ENCODE measurements at places on chromosomes 2 and 18. TPM values are rescaled to one million over a fixed set of nuclear protein-coding genes. Genes with fewer than 3 reads are reported as not detected.

DNA sequence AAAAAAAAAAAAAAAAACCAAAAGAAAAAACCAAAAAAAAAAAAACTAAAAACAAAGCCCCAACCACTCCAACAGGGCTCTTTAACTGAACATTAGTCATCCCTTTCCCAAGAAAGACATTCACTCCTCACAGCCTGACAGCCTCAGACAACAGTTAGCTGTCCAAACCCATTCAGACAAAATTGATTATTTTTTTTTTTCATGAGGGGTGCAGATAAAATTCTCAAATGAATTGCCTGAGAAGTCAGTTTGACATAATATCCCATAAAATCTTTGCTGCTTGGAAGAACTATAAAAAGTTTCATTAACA is 206.1 kb upstream of the REV1 start:
- H3K4me1 ChIP-seq, result peaks cover under 1% of the 10 kb centered on the region
- no peak overlapping the region for H3K27ac ChIP-seq
- no peak overlapping the region for H3K4me3 ChIP-seq

DNA sequence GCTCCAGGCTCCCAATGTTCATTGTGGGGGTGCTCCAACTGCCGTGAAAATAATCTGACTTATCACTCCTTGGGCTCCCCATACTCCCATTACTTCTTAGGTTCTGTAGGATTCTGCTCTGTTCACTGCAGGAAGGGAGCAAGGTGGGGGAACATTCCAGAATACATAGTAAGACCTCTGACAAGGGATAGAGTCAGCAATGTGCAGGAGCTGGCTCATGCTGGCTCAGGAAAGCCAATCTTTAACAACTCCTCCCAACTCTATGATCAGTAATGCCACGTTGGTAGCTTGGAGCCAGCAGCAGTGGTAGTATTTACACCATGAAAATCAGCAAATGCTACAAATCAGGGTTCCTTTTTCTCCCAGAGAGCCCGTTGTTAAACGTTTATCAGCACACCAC is 44.4 kb downstream of the FECH start:
- no peaks in the 10 kb centered on the region for H3K36me3 ChIP-seq
- H3K27ac ChIP-seq, result no peak overlapping the region
- H3K27me3 ChIP-seq, result no peaks in the 10 kb centered on the region
- no peak overlapping the region for H3K4me3 ChIP-seq
- no peak for DNase-seq

- H3K36me3 ChIP-seq, result no peaks in the 10 kb centered on the region
- H3K4me1 ChIP-seq, result peaks cover 2% of the 10 kb centered on the region
- H3K27ac ChIP-seq, result no peak overlapping the region
- H3K27me3 ChIP-seq, result no peaks in the 10 kb centered on the region
- no peak for DNase-seq
Measured at GRCh38 chr2:223797811-223798721, 39.3 kb downstream of the AP1S3 start.

GRCh38 chr18:36132756-36133155 is 3.1 kb downstream of the ELP2 start:
- peak overlapping the region; percentile 40 for H3K27ac ChIP-seq
- H3K4me3 ChIP-seq, result peak overlapping the region; percentile 49

DNA sequence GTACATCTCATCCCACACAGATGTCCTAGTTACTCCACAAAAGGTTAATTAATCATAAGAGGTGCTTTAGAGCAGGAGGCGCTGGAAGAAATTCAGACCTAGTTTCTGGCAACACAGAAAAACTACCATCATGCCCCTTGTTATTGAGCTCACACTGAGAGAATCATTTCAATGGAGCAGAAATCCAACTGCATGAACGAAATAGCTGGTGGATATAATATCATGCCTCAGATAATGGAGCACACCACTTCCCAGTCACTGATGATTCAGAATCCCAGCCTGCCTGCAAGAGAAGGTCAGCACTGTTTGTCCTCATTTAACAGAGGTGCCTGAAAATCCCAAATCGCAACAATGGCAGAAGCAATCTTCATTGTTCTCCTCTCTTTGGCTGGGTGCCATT is 125.8 kb upstream of the CREB1 start:
- H3K27ac ChIP-seq, result no peak overlapping the region
- no peaks in the 10 kb centered on the region for H3K36me3 ChIP-seq
- H3K4me1 ChIP-seq, result no peaks in the 10 kb centered on the region
- H3K4me3 ChIP-seq, result no peak overlapping the region

DNA sequence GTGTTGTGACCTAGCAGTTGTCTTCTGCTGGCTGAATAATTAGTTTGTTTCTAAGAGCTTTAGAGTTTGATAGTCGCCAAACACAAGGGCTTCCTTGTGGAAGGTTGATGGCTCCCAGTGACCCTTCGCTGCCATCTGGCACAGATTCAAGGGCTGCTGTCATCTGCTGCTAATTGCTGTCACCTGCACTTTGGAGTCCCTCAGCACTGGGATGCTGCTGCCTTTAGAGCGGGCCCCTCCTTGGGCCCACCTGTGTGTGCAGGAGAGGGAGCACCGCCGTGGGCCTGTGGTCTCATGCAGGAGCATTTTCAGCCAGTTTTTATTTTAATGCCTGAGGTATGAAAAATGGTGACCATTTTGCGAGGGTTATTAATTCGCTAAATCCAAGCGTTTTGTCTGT is 154.0 kb upstream of the NFATC1 start:
- no peaks in the 10 kb centered on the region for H3K36me3 ChIP-seq
- peaks cover 2% of the 10 kb centered on the region for H3K4me1 ChIP-seq
- no peaks in the 10 kb centered on the region for H3K27me3 ChIP-seq
- H3K4me3 ChIP-seq, result no peak overlapping the region

DNA sequence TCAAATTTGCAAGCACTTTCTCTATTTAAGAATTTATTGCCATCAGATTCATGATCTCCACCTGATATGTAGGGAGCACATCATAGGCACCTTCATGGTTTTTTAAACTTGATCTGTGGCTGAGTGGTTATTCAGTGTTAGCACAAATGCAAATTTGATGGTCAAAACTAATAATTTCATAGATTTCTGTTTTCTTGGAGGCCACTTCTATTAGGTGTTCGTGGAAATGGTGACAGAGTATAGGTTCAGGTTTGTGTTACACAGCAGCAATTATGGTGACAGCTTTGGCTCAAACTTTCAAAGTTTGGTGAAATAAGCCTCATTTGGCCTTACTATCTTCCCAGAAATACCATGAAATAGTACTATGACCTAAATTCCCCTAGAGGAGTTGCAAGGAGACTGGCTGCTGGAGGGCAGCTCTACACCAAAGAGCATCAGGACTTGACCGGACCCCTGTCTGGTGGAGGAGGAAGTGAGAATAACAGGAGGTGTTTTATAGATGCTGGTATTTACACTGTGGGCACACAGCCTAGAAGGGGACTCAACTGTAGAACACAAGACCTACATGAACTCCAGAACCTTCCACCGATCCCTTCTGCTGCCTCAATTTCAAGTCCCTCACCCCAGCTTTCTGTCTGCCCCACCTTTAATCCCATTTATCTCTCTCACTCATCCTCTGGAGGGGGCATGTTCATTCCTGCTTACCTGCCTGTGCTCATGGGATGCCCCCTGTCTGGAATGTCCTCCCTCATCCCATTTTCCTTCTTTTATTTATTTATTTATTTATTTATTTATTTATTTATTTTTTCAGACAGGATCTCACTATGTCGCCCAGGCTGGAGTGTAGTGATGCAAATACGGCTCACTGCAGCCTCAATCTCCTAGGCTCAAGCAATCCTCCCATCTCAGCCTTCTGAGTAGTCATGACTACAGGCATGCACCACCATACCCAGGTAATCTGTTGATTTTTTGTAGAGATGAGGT is 132.9 kb upstream of the SIX2 start:
- H3K27me3 ChIP-seq, result peaks cover 38% of the 10 kb centered on the region
- H3K4me3 ChIP-seq, result no peak overlapping the region
- no peaks in the 10 kb centered on the region for H3K4me1 ChIP-seq
- no peaks in the 10 kb centered on the region for H3K36me3 ChIP-seq

GRCh38 chr2:138106606-138107005 is 142.3 kb downstream of the HNMT start:
- no peaks in the 10 kb centered on the region for H3K27me3 ChIP-seq
- no peaks in the 10 kb centered on the region for H3K36me3 ChIP-seq
- H3K27ac ChIP-seq, result no peak overlapping the region
- no peaks in the 10 kb centered on the region for H3K4me1 ChIP-seq

Gene SERPINB11
- not detected for total RNA-seq

Gene KHK
- total RNA-seq, result 6.7 TPM

Gene LRP2
- 2.2 TPM for total RNA-seq

Gene WDR43
- 129 TPM for total RNA-seq

Gene TANC1
- total RNA-seq, result 0.70 TPM

All from activated CD8-positive, alpha-beta T cell treated with anti-CD3 and anti-CD28 coated beads for 36 hours (primary cell).